Fibroblast of skin of scalp (primary cell): ENCODE measurements at places on chromosomes 3 and 15.
A peak's percentile ranks its signal among the peaks of the same experiment; 100 is the strongest.

- DNase-seq = no peak
These were observed 20.5 kb downstream of the GPR171 start for GRCh38 chr3:151182349-151183079.

- no peak for DNase-seq
These were observed 56.2 kb downstream of the WNT7A start for GRCh38 chr3:13823692-13824091.

DNA sequence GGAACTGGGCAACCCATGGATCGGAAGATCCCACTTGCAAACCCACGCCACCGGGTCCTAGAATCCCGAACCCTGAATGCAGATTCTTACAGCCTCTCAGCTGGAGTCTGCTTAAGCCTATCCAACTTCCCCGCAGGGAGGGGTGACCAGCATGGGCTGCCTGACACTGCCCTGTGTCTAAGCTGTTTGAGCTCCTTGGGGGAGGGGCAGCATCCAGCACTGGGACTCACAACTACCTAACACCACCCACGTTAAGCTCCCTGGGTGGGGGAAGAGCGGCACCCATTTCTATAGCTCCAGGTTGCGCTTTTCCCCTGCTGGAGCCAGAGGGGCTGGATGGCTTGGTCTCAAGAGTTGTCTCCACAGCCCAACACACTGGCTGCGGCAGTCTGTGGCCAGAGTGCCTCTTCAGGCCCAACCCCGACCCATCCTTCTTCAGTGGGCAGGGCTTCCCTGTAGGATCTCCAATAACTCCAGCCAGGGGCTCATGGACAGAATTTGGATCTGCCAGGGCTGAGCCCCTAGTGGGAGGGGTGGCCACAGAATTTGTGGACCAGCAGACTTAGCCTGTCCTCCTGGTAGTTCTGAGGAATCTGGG lies 649.2 kb downstream of the TUSC7 start:
- no peak for DNase-seq

DNA sequence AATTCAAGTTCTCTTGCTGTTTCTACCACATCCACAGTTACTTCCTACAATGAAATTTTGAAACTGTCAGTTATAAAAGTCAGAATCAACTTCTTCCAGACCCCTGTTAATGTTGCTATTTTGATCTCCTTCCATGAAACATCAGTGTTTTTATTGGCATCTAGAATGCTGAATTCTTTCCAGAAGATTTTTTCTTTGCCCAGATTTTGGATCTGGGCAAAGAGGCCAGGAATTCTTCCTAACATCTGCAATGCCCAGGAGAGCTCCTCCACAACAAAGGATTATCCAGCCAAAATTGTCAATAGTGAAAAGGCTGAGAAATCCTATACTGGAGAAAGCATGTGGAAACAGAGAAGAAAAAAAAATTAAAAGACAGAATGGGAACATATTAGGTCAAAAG lies 75.5 kb downstream of the SERPINI1 start:
- peak; percentile 22 for DNase-seq

GRCh38 chr15:98824595-98824994 lies 176.3 kb downstream of the IGF1R start:
- no peak for DNase-seq
